ENCODE measurements at places on chromosomes 11 and 22.
A peak's percentile ranks its signal among the peaks of the same experiment; 100 is the strongest.

DNA sequence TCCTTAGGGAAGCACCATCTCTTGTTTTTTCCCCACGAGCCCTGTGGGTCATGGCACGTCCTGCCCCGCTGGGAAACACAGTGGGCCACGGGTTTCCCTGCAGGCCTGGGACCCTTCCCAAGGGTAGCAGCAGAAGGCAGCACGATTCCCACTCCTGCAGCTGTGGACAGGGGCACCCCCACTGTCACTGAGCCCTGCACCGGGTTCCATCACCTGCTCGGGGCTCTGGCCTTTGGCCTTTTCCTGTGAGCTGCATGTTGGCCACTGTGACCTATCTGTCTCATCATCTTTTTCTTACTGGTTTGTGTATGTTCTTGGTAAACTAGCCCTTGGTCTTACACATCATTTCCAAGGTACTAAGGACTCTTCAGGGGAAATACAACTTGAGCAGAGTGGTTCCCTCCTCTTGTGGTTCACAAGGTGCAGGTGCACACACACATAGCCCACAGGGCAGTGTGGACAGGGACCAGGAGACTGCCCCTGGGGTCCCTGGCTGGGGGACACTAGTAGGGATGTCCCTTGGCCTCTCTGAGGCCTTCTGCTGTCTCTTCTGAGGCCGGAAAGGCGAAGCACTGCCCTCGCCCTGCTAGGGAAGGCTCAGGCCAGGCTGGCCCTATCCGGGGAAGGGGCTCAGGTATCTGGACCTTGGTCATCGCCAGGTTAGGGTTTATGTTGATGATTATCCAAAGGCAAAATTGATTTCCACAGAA, 19.0 kb upstream of the TXNRD2 start:
- DNase-seq, result no peak

DNA sequence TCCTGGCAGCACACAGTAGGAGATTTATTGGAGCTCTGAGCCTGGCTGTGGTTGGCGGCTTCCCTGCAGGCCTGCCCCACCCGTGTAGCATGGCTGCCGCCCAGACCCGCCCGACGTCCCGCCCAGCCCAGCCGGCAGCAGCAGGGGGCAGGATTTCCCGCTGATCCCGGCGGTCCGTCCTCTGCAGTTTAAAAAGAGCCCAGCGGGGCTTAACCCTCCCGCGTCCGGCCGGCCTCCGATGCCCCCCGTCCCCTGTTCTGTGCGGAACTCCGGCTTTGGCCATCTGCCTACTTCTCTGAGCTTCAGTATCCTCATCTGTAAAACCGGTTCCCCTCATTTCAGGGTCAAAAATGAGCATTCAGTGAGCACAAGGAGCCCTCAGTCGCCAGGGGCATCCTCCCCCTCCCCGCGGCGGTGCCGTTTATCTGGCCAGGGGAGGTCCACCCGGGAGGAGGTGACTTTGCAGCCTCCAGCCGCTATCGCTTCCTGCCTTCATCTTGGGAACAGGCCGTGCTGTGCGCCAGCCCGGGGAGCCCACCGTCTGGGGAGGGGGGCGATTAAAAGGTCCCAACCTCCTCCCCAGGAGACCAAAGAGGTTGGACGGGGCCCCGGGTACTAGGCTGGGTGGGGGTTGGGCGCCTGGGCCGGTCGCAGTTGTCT, at the start of gene GAS2L1:
TSS of gene GAS2L1 (plus strand) at position 476 of the 660 bp plus-strand sequence. CDS start 1,456 bp downstream, outside the sequence.
- DNase-seq, result no peak

DNA sequence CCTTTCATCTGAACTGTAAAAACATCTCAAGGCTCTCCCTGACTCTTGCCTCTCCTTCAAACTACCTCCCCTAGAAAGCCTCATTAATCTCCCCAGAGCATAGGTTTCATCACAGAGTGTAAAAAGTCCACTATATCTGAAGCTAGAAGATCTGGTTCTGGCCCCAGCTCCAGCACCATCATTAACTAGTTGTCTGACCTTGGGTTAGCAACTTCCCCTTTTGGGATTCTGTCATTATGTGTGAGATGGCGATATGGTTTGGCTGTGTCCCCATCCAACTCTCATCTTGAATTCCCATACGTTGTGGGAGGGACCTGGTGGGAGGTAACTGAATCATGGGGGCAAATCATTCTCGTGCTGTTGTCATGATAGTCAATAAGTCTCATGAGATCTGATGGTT, 97.3 kb downstream of the KCNC1 start:
- DNase-seq, result no peak

GRCh38 chr11:130314184-130314749, 450 bp downstream of the ZBTB44 start:
- DNase-seq, result peak; percentile 50

DNA sequence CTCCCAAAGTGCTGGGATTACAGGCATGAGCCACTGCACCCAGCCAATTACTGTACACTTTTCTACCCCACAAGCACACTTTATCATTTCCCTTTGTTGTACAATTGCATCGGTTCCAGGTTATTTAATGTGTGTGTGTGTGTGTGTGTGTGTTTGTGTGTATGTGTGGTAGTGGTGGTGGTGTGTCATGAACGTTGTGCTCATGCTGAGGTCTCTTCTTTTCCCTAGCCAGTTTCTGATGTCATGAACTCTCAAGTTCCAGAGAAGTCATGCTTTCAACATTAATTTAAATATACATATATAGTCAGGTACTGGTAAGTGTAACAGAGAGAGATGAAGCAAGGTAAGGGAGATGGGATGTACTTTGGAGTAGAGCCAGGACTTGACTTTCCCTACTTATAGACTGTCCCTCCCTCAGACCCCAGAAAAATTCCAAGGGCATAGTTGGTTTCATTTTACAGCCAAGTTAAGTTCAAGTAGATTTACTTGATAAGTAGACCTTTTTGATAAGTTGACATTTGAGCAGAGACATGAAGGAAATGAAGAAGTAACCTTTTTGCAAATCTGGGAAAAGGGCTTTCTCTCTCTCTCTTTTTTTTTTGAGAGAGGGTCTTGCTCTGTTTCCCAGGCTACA, 42.7 kb downstream of the WEE1 start:
- DNase-seq, result no peak

- DNase-seq, result no peak
Measured at GRCh38 chr11:12134236-12134585, 23.8 kb downstream of the MICAL2 start.

- DNase-seq, result no peak
Measured at GRCh38 chr11:23574149-23574548, 713.9 kb upstream of the CCDC179 start.

DNA sequence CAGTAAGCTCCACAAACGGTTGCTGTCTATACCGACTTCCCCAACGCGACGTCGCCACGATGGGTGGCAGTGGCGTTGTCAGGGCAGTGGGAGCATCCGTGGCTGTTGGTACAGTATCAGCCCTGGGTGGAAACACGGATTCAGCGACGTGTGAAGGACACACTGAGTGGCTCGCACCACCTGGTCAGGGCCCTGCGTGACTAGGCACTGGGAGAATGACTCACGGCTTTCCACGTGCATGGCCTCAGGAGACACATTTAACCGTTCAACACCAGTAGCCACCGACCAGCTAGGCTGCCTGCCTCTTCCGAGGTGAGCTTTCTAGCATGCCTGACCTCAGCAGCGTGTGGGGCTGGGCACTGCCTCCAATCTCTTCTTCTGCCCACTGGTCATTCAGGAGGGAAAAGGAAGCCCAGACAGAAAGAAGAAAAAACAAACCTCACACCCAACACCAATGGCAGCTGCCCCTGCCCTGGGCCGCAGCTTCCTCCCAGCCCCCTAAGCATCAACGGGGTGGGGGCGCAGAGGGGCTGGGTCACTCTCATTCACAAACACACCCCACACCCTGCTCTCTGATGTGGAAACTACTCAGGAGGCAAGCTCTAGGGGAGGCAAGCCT, 59.0 kb downstream of the MYH9 start:
- no peak for DNase-seq

- DNase-seq, result no peak
Measured at GRCh38 chr22:35353318-35353717, 27.6 kb upstream of the HMOX1 start.

DNA sequence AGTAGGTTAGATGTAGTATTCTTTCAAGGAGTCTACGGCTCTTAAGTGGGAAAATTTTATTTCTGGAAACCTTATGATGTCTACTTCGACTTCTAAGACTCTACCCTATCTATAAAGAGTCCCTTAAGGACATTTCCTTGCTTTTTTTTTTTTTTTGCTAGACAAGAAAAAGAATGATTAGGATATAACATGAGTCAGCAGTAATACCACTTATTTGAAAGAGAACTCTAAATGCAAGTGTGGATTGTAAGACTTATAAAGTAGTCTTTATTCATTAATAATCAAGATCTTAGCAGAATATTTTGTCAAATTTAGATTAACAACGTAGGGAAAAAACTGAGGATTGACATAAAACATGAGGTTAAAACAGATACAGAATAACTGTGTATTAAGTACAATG, 71.0 kb downstream of the DKK3 start:
- DNase-seq, result no peak

DNA sequence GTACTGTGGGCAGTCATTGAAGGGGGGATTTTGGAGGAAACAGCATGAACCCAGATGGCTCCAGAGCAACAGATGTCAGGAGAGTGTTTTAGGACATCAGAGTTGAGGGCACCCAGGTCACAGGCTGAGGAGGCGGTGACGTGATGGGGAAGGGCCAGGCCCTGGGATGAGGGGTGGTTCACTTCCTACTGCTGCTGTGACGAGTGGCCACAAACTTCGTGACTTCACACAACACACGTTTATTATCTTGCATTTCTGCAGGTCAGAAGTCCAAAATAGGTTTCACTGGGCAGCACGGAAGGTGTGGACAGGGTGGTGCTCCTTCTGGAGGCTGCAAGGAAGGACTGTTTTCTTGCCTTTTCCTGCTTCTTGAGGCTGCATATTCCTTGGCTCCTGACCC, 77.7 kb upstream of the RAB1B start:
- DNase-seq, result no peak

- DNase-seq, result no peak
Measured at GRCh38 chr11:16001044-16001568, 355.2 kb downstream of the SOX6 start.

GRCh38 chr11:1549338-1550330, 22.4 kb downstream of the DUSP8 start:
- DNase-seq, result no peak

DNA sequence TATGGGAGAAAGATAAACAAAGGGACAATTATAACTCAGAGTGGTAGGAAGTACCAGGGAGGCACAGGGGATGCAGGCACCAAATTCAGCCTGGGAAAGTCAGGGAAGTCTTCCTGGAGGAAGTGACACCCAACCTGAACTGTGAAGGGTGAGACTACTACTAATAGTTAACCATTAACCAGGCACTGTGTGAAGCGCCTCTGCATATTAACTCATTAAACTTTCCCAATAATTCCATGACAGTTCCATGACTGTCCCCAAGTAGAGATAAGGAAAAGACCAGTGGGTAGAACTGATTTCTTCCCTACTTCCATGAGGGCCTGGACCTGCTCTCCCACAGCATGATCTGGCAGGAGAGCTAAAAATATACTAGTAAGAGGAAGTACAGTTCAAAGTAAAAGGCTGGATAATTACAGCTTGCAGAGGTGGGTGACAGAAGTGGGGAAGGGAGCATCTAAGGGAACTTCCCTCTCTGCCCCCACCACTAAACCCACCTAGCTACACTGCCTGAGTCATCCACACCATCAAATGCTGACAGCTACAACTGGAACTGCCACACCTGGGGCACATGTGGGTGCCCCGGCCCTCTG, 4.7 kb upstream of the AP1B1 start:
- DNase-seq, result no peak

Data from activated naive CD4-positive, alpha-beta T cell (primary cell).